Upper lobe of right lung (tissue), 1 donor: ENCODE measurements at places on chromosomes 5 and 9. TPM values are rescaled to one million over a fixed set of nuclear protein-coding genes. Genes with fewer than 3 reads are reported as not detected.

DNA sequence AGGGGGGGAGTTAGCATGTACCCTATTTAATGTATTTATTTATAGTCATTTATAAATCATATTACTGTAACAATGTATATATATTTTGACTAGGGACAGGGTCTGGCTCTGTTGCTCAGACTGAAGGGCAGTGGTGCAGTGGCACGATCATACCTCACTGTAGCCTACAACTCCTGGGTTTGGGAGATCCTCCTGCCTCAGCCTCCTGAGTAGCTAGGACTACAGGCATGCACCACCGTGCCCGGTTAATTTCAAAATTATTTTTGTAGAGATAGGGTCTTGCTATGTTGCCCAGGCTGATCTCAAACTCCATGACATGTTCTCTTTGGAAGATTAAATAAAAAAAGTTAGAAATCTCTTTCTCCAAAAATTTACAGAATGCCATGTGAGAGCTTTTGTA lies 52.8 kb downstream of the ARHGEF28 start:
- H3K27ac ChIP-seq: no peak overlapping the region
- no peaks in the 10 kb centered on the region for H3K36me3 ChIP-seq
- H3K27me3 ChIP-seq: no peaks in the 10 kb centered on the region

DNA sequence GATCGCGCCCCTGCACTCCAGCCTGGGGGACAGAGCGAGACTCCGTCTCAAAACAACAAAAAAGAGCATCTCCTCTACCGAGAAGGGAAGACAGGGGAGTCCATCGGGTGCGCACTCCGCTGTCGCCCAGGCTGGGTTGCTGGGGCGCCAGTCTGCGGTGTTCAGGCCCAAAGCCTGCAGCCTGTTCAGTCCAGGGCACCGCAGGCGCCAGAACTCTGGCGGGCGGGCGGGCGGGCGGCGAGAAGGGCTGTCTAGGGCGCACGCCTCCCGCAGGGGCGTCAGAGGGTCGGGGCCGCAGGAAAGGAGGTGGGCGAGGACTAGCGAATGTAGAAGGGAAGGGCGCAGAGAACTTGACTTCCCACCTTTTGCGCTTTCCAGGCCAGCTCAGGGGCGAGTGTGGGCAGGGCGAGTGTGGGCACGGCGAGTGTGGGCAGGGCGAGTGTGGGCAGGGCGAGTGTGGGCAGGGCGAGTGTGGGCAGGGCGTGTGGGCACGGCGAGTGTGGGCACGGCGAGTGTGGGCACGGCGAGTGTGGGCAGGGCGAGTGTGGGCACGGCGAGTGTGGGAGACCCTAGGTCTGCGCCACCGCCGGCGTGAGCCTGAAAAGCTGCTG lies 10.5 kb downstream of the PROP1 start:
- H3K4me3 ChIP-seq: no peak overlapping the region
- peaks cover 50% of the 10 kb centered on the region for H3K27me3 ChIP-seq
- no peak for DNase-seq
- H3K36me3 ChIP-seq: no peaks in the 10 kb centered on the region

The NR6A1 gene
- 4.0 TPM for total RNA-seq

The GALNT12 gene
- total RNA-seq: 28.3 TPM

DNA sequence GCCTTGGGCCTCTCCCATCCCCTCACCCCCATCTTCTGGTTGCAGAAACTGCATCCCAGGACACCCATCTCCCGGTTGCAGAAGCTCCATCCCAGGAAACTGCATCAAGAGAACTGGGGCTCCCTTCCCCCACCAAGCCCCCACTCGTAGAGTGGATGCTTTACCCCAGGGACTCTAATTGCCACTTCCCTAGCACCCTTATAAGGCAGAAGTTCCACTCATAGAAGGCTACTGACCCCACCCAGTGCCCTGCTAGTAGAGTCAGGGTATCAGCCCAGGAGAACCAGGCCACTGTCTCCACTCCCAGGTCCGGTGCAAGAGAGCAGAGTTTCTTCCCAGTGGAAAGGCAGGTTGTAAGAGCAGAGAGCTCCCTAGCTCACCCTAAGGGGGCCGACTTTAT lies 12.2 kb upstream of the SYK start:
- no peak overlapping the region for H3K4me3 ChIP-seq
- no peaks in the 10 kb centered on the region for H3K36me3 ChIP-seq
- no peaks in the 10 kb centered on the region for H3K4me1 ChIP-seq
- no peaks in the 10 kb centered on the region for H3K27me3 ChIP-seq
- no peak overlapping the region for H3K27ac ChIP-seq
- DNase-seq: no peak

The SCGB3A2 gene
- total RNA-seq: 186 TPM

The CDHR2 gene
- total RNA-seq: 0.35 TPM

The CRHBP gene
- total RNA-seq: 0.26 TPM

GRCh38 chr5:138985256-138985655 lies 110.1 kb upstream of the LRRTM2 start:
- H3K36me3 ChIP-seq: no peaks in the 10 kb centered on the region
- no peak for DNase-seq
- no peak overlapping the region for H3K27ac ChIP-seq
- no peaks in the 10 kb centered on the region for H3K27me3 ChIP-seq

DNA sequence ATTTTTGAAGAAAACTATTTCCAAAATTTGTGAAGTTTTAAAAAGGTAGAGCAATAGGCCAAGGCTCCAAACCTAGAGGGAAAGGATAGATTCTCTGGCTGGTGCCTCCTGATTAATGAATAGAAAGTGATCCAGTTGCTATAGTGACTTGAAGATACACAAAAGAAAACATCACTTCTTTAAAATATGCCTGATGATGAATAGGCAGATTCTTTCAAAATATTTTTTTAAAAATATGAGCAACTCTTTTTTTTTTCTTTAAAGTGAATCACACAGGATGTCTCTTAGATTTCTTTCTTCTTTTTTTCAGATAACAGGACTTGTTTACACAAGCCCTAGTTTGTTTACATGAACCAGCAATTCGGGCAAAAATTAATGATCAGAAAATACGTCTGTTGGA lies 124.4 kb downstream of the RFK start:
- H3K4me1 ChIP-seq: no peaks in the 10 kb centered on the region
- no peak overlapping the region for H3K27ac ChIP-seq
- H3K4me3 ChIP-seq: no peak overlapping the region
- H3K27me3 ChIP-seq: no peaks in the 10 kb centered on the region
- H3K36me3 ChIP-seq: no peaks in the 10 kb centered on the region
- no peak for DNase-seq

GRCh38 chr9:105087910-105088898 lies 156.2 kb upstream of the SLC44A1 start:
- no peak for DNase-seq
- no peaks in the 10 kb centered on the region for H3K27me3 ChIP-seq
- H3K4me1 ChIP-seq: no peaks in the 10 kb centered on the region

The ORM2 gene
- 3.9 TPM for total RNA-seq

The LVRN gene
- 0.20 TPM for total RNA-seq

The ABLIM3 gene
- 31.9 TPM for total RNA-seq

DNA sequence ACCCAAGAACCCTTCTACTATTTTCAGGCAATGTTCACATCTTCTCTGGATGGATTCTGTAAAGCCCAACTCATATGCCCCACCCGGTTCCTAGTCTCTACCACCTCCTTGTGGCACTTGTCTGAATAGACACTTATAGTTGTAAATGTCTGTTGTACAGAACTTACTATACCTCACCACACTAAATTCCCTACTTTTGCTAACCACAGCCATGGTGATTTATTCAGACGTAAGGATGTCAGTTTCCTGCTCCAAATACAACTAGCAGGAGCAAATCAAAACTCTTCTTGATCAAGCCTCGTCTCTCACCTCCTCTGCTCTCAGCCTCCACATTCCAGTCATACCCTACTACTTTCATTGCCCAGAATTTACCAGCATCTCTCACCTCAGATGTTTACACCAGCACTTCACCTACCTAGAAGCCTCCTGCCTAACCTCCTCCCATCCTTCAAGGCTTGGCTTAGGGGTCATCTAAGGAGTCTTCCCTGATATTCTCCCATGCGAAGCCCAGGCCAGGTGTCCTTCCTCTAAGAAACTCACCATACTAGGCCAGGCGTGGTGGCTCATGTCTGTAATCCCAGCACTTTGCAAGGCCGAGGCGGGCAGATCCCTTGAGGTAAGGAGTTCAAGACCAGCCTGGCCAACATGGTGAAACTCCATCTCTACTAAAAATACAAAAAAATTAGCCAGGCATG lies 75.5 kb downstream of the MAPKAP1 start:
- H3K27ac ChIP-seq: no peak overlapping the region
- H3K27me3 ChIP-seq: no peaks in the 10 kb centered on the region

DNA sequence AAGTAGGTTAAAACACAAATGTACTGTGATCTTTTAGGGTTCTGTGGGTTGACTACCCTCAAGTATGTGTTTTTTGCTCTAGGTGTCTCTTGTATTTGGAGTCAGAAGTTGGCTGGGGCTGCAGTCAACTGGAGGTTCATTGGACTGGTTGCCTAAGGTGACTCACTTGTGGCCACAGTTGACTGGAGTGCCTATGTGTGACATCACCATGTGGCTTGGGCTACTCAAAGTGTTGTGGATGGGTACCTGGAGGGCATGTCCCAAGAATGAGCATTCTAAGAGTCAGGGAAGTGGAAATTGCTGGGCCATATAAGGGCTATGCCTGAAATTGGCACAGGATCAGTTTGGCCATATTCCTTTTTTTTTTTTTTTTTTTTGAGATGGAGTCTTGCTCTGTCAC lies 27.4 kb downstream of the SNX30 start:
- no peaks in the 10 kb centered on the region for H3K36me3 ChIP-seq
- no peaks in the 10 kb centered on the region for H3K27me3 ChIP-seq
- no peak for DNase-seq
- H3K27ac ChIP-seq: no peak overlapping the region
- H3K4me1 ChIP-seq: peaks cover 16% of the 10 kb centered on the region

DNA sequence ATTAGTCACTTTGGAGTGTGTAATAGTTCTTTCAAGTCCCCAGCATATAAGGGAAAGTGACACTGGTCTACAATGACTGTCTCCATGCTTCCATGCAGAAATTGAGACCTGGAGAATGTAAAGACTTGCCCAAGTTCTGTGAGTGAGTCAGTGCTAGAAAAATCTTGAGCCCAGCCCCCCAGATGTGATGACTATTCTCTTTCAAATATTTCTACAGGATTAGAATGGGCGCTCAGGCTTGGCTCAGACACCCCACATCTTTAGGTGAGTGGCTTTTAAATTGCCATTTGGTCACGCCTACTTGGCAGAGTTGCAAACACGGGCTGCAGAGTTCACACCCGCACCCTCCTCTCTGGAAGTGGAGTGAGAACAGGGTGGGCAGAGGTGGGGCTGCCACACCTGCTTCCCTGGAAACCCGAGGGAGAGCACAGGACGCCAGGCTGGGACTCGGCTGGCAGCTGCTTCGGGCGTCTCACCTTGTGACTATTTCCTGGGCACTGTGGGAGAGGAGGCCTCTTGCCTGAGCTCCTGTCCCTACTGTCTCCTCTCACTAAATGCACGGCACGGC lies 37.6 kb downstream of the ROPN1L start:
- H3K27ac ChIP-seq: no peak overlapping the region
- no peak overlapping the region for H3K4me3 ChIP-seq
- no peaks in the 10 kb centered on the region for H3K27me3 ChIP-seq
- no peak for DNase-seq

The SLC25A2 gene
- 0.64 TPM for total RNA-seq

DNA sequence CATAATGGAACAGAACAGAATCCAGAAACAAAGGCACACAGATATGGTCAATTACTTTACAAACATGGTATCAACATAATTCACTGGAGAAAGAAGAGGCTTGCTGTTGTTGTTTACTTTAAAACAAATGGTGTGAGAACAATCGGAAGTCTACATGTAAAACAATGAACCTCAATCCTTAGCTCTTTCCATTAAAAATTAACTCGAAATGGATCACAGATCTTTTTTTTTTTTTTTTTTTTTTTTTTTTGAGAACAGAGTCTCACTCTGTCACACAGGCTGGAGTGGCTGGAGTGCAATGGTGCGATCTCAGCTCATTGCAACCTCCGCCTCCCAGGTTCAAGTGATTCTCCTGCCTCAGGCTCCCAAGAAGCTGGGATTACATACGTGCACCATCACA lies 9.8 kb downstream of the SEMA4D start:
- no peaks in the 10 kb centered on the region for H3K36me3 ChIP-seq
- DNase-seq: no peak
- H3K27me3 ChIP-seq: no peaks in the 10 kb centered on the region
- H3K4me1 ChIP-seq: no peaks in the 10 kb centered on the region

GRCh38 chr5:134603059-134603458 lies 29.6 kb downstream of the SAR1B start:
- H3K4me1 ChIP-seq: no peaks in the 10 kb centered on the region
- H3K4me3 ChIP-seq: no peak overlapping the region
- H3K27me3 ChIP-seq: no peaks in the 10 kb centered on the region
- no peak overlapping the region for H3K27ac ChIP-seq
- peaks cover 56% of the 10 kb centered on the region for H3K36me3 ChIP-seq

DNA sequence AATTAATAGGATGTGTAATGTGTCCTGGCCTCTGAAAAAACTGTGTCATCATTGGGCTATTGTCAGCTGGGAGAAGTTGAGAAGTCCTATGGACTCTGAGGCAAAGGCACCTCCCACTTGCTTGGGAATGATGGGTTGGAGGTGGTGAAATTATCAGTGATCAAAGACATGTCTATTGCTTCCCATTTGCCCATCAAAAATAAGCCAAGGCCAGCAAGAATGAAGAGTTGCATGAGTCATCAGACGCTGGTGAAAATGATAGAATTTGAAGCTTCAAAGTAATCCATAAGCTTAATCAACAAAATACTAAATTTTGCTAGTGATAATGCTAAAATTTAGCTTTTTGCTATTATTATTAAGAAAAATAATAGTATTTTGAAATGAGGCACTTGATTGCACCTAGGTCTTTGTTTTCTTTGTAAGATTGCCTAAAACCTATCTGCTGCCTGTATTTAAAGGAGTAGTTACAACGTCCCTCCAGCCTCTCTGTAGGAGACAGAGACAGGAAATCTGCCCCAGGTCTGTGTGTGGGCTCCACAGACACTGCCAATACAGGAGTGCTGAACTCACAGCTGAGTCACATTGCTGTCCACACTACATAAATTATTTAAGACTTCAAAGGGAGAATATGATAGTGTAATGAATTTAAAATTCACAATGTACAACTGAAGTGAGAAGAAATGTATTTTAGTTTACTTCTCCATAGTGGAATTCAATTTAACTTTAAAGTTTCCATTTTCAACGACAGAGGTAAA lies 48.4 kb upstream of the APC start:
- no peaks in the 10 kb centered on the region for H3K36me3 ChIP-seq
- H3K4me3 ChIP-seq: no peak overlapping the region
- DNase-seq: no peak
- no peaks in the 10 kb centered on the region for H3K4me1 ChIP-seq

GRCh38 chr5:164319161-164319560 lies 813.7 kb downstream of the MAT2B start:
- H3K27ac ChIP-seq: no peak overlapping the region
- no peaks in the 10 kb centered on the region for H3K27me3 ChIP-seq
- H3K4me3 ChIP-seq: no peak overlapping the region
- no peak for DNase-seq

GRCh38 chr5:51889703-51890102 lies 506.5 kb downstream of the ISL1 start:
- no peaks in the 10 kb centered on the region for H3K4me1 ChIP-seq
- H3K36me3 ChIP-seq: no peaks in the 10 kb centered on the region
- no peak for DNase-seq
- H3K27me3 ChIP-seq: no peaks in the 10 kb centered on the region
- H3K27ac ChIP-seq: no peak overlapping the region

GRCh38 chr5:54517174-54517511 lies 416 bp upstream of the SNX18 start:
- no peak overlapping the region for H3K27ac ChIP-seq
- H3K4me3 ChIP-seq: no peak overlapping the region
- H3K4me1 ChIP-seq: peaks cover 23% of the 10 kb centered on the region
- no peaks in the 10 kb centered on the region for H3K36me3 ChIP-seq
- DNase-seq: no peak
- no peaks in the 10 kb centered on the region for H3K27me3 ChIP-seq

The CCDC192 gene
- total RNA-seq: not detected

The WNT8A gene
- total RNA-seq: not detected

The GLRA1 gene
- not detected for total RNA-seq
